Stimulated activated CD8-positive, alpha-beta memory T cell treated with anti-CD3 and anti-CD28 coated beads, Interleukin-12 subunit alpha, Interleukin-12 subunit beta, amount 100 ng/mL, for 1 hour (primary cell): ENCODE measurements at places on chromosomes 16 and 17.

- DNase-seq = no peak
Measured at GRCh38 chr17:11589716-11590115, 8.6 kb upstream of the DNAH9 start.

GRCh38 chr16:89402962-89403361, 87.4 kb downstream of the ANKRD11 start:
- DNase-seq = no peak

DNA sequence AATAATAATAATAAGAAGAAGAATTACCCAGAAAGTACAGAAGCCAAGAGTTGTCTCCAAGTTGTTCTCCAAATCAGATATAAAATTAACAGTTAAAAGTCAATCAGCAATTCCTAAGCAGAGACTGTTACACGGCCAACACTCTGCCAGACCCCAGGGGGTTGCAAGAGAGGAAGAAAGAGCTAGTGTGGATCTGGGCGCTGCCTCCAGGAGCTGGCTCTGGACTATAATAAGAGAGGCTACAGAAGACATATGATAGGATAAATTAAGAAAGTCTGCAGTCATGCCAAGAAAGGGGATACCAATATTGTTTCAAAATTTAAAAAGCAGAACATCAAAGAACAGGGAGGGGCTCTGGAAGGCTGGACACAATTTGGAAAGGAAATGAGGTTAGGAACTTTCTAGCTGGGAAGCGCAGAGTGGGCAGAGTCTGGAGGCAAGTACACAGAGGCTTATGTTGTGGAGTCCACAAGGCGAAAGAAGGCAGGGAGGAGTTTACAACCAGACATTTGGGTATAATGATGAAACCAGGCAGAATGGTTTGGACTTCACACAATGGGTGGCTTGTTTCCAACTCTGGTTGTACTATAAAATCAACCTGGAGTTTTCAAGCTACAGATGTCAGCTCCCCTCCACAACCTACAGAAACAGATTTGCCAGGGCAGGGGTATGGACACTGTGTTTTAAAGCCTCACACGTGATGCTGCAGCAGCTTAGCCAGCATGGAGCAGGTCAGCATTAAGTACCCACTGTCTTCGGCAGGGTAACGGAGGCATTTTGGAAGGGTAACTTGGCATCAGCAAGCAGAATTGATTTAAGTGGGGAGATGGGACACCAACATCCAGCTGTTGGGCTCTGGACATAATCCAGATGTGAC, 49.4 kb downstream of the SLC39A11 start:
- DNase-seq = no peak

GRCh38 chr17:47210105-47210504, 957 bp downstream of the MYL4 start:
- DNase-seq = no peak

GRCh38 chr16:2212362-2213324, 2.0 kb upstream of the BRICD5 start:
- no peak for DNase-seq

DNA sequence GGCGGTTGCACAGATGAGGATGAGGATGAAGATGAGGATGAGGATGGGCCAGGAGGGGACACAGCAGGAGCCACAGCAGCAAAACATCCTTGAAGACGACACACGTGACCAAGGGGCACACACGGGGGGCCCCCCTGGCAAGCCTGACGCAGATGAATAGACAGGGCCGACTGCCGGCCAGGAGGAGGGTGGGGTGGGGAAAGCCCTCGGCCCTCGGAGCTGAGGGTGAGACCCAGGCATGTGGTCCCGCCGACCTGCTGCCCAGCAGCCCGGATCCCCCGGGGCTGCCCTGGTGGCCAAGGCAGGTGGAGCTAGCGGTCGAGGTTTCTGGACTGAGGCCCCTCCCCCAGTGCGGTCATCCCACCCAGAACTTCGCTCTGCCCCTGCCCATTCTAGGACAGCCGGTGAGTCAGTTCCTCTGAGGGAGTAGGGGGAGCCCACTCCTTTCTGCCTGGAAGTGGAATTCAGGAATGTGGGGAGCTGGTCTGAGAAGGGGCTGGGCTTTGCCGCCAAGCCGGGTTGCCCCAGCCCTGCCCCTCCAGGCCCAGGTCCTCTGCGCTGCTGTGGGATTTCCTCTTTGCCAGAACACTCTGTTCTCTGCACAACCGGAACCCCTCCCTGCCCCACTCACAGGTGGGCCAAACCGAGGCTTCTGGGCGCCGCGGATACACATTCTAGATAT, 9.9 kb downstream of the CYGB start:
- DNase-seq = peak; percentile 17

DNA sequence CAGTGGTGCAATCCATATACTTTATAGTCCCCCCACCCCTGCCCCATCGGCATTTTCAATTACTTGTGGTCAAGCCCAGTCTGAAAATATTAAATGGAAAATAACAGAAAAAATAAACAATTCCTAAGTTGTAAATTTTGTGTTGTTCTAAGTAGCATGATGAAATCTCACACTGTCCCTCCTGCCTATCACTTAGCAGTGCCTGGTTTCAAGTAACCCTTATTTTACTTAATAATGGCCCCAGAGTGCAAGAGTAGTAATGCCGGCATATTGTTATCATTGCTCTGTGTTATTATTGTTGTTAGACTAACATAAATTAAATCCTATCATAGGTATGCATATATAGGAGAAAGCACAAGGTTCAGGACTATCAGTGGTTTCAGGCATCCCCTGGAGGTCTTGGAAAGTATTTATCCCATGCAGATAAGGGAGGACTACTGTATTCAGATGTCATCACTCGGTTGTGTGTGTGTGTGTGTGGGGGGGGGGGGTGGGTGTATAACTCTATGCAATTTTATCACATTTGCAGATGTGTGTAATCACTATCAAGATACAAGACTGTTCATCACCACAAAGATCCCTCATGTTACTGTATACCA, 9.3 kb downstream of the UBE2G1 start:
- no peak for DNase-seq

DNA sequence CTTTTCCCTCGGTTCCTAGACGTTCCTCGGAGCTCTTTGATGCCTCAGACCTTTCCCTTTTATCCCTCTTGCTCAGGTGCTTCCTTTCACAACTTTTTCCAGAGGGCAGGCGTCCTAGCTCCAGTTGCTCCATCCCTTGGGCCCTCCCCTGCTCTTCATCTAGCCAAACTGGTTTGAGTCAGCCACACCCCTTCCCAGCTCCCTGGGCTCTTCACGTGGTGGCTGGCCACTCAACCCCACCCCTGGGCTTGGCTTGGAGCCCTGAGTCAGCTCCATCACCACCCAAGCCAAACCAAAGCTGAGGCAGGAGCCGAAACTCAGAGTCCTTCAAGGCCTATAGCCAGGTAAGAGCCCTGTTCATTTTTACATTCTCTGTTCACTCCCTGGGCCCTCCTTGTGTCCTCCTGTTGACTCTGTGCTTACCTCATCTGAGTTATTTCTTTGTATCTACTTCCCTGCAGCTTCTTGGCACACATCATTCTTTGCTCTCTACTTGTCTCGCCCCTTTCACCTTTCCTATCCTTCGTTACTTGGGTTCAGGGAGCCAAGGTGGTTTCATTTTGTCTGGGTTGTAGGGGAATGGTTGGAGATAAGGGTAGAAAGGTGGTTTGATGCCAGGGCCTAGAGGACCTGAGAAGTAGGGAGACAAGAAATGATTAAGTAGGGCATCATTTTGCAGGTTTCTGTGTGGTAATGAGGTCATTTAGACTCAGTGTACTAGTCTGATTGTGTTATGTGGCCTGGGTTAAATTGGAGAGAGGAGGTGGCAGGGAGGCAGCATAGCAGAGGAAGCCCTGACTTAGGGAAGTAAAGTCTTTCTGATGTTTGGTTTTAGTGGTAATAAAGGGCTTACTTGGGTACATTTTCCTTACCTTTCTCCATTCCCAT, 7.6 kb upstream of the PHKG2 start:
- DNase-seq = no peak

DNA sequence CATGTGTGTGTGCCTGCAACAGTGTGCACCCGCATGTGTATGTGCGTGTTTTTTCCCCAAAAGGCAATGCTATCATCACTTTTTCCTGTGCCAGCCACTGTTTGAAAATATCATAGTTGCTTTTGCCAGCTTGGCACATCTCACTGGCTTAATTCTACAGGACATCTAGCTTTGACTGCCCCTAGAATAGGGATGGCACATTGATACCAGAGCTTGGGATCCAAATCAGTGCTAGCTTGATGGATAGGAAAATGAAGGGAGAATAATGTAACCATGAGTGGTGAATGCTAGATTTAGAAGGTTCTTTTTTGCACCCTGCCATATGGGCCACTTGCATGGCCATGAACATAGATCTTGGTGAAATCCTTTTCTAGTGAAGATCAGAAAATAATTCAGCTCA, 72.7 kb downstream of the HS3ST4 start:
- no peak for DNase-seq

GRCh38 chr17:82003411-82004381, 19.0 kb downstream of the CENPX start:
- no peak for DNase-seq

DNA sequence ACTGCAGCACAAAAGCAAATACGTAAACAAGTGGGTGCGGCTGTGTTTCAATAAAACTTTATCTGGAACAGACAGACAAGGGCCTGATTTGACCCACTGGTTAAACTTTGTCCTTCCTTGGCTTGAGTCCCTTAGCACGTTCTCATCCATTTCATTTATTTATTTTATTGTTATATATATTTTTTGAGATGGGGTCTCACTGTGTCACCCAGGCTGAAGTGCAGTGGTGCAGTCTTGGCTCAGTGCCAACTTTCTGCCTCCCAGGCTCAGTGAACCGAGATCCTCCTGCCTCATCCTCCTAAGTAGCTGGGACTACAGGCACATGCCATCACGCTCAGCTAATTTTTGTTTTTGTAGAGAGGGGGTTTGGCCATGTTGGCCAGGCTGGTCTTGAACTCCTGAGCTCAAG, 64.3 kb downstream of the MYH11 start:
- DNase-seq = no peak

- no peak for DNase-seq
Measured at GRCh38 chr16:70784692-70785555, 16.0 kb downstream of the VAC14 start.

DNA sequence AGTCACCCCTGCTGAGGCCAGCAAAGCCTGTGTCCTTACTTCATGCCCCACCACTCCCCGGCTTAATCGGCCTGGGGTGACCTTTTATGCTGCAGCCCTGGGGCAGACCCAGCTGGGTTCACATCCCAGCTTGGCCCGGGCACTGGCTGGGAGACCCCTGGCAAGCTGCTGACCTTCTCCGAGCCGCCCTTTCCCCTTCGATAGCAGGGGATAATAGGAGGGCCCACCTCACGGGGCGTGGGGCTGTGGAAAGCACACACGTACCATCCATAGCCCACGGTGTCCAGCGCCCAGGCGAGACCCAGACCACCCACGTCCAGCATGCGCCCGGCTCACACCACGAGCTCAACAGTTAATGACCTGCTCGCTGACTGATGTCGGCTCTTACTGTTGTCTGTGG, 26.8 kb downstream of the TBC1D16 start:
- DNase-seq = no peak

DNA sequence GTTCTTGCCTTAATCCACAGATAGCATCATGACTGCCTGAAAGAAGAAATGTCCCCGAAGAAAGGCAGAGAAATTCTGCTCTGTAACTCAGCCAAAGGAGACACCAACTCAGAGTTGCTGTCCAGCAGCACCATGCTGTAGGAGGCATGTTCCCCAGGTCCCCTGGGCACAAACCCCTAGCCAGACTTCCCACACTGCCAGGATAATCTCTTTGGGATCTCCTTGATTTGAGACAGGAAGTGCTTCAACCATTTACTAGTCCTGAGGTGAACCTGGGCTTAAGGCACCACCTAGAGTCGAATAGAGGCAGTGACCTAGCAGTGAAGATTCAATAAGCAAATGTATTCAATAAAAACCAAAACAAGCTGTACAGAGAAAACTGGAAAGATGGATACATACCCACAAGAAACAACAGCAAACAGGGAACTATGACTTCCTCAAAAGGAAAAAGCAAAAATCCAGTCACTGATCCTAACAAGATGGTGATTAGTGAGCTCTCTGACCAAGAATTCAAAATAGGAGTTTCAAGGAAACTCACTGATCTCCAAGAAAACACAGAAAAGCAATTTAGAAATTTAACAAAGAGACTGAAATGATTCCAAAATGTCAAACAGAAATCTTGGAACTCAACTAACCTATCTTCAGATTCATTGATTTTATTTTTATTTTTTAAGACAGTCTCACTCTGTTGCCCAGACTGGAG, 5.7 kb downstream of the OR4D2 start:
- DNase-seq = no peak

GRCh38 chr16:20768121-20768520, 4.3 kb downstream of the ACSM3 start:
- no peak for DNase-seq

GRCh38 chr17:66508896-66509844, 206.8 kb downstream of the PRKCA start:
- DNase-seq = no peak

GRCh38 chr16:55101026-55101425, 170.4 kb downstream of the IRX5 start:
- no peak for DNase-seq

- DNase-seq = no peak
Measured at GRCh38 chr16:1082266-1082951, 9.9 kb downstream of the SSTR5 start.

- no peak for DNase-seq
Measured at GRCh38 chr17:68840073-68840472, 115.1 kb downstream of the ABCA8 start.

GRCh38 chr17:76014925-76015261, 12.2 kb downstream of the EVPL start:
- no peak for DNase-seq

- no peak for DNase-seq
Measured at GRCh38 chr17:60388742-60389141, 3.2 kb downstream of the USP32 start.

GRCh38 chr17:48241770-48242497, 134.4 kb downstream of the SNX11 start:
- DNase-seq = no peak

- no peak for DNase-seq
Measured at GRCh38 chr16:31715915-31716314, 157.7 kb upstream of the ZNF267 start.

DNA sequence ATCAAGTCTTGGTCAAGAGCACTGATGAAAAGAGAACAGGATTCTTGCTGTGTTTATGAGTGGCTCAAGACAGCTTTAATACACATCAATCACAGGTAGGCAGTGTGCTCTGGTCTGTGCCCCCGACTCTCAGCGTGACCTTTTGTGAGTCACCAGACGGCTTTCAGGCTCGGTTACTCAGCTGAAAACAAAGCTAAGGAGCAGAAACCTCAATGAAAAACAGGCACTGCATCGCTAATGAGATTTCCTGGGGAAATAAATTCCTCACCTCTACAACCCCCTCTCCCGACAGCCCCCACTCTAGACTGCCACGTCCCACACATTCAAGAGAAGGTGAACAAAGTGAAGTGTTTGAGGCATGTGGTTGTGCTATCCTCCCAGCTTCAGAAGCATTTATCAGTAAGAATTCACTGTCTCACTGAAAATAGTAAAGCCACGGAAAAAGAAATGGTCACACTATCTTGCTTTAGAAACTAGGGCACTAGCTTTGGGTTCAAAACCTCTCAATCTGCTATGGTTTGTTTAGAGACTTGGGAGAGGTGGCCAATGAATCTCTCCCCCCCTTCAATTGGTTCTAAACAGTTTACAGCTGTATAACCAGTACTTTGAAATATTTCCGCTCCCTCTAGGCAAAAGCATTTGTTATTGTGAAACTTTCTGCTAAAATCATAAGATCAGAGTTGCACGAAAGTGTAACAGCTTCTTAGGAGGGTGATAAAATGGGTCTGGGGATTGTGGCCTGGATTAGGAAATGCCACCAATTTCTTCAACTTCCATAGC, 199.5 kb upstream of the PMFBP1 start:
- DNase-seq = no peak
